Non-pigmented ciliary epithelial cell (primary cell): ENCODE measurements at places on chromosomes 4 and X.

DNA sequence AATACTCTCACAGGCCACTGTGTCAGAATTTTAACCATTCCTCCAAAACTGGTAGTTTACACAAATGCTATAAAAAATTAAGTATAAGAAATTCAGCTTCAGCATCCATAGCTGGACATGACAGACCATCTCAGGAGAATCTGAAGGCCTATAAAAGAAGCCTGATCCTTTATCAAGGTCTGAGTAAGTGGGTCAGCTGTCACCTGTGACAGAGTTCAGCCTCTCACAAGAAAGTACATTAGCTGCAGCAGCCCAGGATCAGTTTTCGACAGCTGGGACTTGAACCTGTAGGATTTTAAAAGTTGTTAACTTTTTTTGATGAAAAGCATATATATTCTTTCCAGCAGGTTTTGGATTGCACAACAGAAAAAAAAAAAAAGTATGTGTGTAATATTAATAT lies 60.7 kb downstream of the PPP3CA start:
- DNase-seq = no peak

- no peak for DNase-seq
Observed at GRCh38 chrX:33138677-33139249, 72.6 kb downstream of the DMD start.

DNA sequence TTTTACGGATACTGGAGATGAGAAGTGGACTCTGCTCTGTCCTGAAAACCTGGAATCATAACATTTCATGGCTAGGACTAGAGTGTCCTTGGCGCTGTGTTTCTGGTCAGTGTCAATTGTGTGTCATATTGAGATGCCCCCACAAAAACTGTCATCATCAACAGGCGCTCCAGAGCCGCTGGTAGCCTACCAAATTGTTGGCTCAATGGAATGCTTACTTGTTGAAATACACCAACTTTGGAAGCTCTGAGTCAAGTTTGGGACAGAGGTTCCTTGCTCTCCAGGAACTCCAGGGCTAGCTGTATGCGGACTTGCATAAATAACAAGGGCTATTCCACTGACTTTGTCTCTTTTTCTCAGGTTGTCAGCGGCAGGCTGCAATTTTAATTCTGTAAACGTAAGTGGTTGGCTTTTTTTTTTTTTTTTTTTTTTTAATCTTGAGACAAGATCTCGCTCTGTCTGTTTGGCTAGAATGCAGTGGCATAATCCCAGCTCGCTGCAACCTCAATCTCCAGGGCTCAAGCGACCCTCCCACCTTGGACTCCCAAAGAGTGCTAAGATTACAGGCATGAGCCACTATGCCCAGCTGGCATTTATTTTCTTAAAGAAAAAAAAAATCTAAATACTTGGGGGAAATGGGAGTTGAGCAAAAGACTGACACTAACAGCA lies 871 bp upstream of the HPGD start:
- no peak for DNase-seq

- no peak for DNase-seq
Observed at GRCh38 chr4:11281720-11282119, 147.0 kb downstream of the HS3ST1 start.

- no peak for DNase-seq
Observed at GRCh38 chrX:39814391-39814790, 283.4 kb downstream of the BCOR start.

DNA sequence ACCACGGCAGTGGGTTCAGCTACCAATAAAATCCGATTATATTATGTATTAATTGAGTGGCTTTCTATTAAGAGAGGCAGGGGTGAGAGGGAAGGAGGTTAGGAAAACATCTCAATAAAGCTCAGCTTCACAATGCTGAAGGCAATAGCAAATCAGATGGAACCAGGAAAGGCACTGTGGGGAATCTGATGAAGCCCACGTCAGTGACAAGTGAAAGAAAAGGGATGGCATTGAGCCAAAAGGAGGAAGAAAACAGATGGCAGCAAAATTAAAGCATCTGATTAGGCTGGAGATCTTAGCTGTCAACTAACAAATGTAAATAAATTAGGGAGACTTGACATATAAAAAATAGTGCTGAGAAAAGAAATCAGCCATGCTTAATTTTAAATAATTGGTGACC lies 180.9 kb downstream of the RASL11B start:
- DNase-seq = no peak

DNA sequence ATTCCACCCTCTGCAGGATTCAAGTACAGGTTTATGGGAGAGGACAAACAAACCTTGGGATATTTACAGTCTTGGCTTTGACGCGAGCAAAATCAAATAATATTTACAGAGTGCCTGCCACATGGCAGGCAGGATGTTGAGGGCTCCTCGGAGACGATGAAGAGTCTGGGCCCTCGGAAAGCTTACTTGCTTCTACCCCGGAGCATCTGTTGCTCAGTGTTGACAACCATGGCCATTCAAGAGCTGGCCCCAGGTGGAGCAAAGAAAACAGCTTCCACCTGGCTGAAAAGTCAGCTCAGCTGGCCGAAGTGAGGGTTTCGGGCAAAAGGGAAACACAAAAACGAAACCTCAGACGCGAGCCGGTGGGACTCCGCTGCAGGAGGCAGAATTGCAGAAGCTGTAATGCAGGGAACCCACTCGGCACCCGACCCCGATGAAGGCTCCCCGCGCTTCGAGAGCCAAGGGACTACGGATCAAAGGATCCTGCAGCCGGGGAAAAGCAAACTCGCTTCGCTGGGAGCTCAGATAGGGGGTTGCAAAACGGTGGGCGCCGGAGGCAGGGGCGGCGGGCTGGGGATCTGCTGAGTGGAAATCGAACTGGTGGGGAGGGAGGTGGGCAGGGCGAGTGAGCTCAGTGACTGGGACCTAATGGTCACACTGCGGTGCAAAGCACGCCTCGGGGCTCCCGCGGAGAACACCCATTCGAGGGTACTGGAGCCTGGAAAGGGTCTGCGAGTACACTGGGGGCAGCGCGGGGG lies 805 bp downstream of the ATP8A1 start:
- no peak for DNase-seq

DNA sequence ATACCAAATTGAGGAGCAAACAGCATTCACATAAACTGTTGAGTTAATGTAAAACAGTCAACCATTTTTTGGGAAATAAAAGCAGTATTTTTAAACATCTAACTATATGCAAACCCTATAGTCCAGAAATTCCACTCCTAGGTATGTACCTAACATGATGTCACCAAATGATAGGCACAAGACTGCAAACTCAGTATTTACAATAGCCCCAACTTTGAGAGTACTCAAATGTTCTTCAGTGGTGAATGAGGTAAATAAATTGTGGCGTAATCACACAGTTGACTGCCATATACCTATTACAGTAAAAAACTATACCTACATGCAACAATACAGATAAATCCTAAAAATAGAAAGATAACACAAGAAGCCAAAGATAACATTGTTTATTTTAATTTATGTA lies 1243.8 kb upstream of the ADGRL3 start:
- DNase-seq = no peak

DNA sequence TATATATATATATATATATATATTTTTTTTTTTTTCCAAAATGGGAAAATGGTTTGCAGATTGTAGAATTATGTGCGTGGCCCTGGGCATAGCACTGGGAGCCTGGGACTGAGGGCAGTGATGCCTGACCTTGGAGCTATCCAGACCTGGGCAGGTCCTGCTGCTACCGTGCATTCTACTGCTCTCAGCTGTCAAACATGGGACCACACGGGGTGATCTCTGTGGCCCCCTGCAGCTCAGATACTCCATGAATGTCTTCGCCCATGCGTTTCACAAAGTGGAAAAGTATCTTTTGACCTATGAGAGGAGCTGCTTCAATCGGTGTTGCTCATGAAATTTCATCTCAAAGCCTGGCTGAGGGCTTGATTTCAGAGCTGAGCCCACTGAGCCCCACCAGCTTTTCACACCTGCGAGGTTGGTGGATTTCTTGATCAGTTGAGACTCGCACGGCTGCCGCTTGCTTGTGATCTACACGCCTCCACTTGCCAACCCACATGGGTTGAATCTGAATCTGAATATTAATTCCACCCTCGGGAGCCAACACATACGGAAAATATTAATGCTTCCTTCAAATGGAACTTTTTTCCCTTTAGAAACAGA lies 35.7 kb downstream of the ING2 start:
- no peak for DNase-seq

GRCh38 chr4:82797040-82797404 lies 1.6 kb downstream of the SCD5 start:
- DNase-seq = no peak

GRCh38 chr4:159447296-159447695 lies 344.4 kb downstream of the RAPGEF2 start:
- no peak for DNase-seq

DNA sequence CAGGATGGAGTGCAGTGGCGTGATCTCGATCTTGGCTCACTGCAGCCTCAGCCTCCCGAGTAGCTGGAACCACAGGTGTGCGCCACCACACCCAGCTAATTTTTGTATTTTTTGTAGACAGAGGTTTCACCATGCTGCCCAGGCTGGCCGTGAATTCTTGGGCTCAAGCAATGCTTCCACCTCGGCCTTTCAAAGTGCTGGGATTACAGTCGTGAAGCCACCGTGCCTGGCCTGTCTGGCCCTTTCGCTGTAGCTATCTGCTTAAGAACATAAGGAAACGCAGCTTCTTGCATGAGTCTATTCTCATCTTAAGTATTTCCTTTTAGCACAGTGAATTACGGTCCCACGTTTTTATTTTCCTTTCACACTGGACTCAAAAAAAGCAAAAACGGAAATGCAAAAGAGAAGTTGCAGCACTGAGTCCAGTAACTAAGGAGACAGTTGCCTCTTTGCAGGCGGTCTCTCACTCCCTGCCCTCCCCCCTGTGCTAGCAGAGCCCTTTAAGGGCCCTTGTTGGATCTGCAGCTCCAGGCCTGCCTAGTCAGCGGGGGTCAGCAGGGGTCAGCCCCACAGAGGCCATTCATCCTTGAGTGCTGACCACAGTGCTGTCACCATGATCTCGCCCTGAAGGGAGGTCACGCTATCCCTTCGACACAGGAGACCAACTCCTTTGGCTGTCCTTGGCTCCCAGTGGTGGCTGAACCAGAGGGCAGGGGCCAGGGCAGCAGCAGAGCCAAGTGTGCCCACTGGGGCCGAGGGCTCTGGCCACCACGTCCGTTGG lies 21.8 kb upstream of the TBC1D14 start:
- DNase-seq = no peak

DNA sequence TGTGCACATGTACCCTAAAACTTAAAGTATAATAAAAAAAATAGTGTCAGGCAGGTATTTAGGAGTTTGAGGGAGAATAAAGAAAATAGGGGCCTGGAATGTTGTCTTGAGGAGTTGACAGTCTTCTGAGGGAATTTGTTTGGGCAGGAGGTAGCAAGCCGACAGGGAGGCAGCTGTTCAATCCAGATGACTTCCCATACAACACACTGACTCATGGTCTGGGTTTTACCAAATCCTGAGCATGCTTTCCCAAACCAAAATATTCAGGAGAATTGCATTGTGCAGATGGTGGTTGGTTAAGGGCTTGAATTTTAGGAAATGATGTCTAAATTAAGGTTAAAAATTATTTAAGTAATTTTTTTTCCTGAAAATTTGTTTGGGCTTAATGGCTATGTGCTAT lies 430.0 kb downstream of the INPP4B start:
- DNase-seq = no peak

GRCh38 chrX:12118134-12118533 lies 20.1 kb upstream of the FRMPD4 start:
- DNase-seq = no peak

GRCh38 chr4:140497747-140498636 lies at the start of gene MGAT4D:
Gene MGAT4D (minus strand): TSS chr4:140498293. CDS start chr4:140498222, 71 bp downstream.
- DNase-seq = no peak

GRCh38 chr4:144985531-144985930 lies 112.5 kb downstream of the ANAPC10 start:
- DNase-seq = no peak

DNA sequence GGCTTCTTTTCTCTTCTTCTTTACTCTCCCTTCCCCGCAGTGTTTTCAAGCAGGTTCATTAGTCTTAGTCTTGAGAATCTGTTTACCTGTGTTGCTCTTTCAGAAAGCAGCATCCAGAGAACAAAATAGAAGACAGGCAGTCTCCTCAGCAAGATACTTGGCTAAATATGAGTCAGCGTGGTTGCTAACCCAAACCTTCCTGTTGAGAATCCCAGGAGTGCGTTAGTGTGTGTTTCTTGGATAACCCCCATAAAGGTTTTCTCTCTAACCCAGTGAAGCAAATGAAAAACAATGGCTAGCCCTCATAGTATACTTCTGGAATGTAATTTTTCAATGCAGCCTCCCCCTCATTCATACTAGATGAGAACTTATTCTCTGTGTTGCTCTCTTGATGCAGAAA lies 41.1 kb downstream of the BMPR1B start:
- DNase-seq = peak; percentile 8

GRCh38 chrX:115437841-115438595 lies 123.0 kb upstream of the PLS3 start:
- DNase-seq = no peak

GRCh38 chr4:55910140-55910539 lies 38.6 kb upstream of the CEP135 start:
- DNase-seq = peak; percentile 41

- no peak for DNase-seq
Observed at GRCh38 chr4:42359711-42360110, 37.6 kb upstream of the SHISA3 start.

- DNase-seq = no peak
Observed at GRCh38 chr4:16764622-16765021, 133.8 kb downstream of the LDB2 start.

DNA sequence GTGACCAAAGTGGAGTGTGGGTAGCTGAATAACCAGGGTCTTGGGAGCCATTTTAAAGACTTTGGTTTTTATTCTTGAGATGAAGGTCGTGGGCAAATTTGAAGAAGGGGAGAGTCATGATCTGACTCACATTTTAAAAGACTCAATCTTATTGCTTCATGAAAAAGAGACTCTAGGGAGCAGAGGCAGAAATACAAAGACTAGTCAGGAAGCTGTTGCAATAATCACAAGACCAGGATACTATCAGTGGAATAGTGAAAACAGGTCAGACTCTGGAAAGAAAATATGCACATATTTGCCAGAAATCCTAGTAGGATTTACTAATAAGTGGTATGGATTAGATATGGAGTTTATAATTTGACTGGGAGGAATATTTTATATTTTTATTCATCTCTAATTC lies 448.4 kb downstream of the RAPGEF2 start:
- DNase-seq = no peak

DNA sequence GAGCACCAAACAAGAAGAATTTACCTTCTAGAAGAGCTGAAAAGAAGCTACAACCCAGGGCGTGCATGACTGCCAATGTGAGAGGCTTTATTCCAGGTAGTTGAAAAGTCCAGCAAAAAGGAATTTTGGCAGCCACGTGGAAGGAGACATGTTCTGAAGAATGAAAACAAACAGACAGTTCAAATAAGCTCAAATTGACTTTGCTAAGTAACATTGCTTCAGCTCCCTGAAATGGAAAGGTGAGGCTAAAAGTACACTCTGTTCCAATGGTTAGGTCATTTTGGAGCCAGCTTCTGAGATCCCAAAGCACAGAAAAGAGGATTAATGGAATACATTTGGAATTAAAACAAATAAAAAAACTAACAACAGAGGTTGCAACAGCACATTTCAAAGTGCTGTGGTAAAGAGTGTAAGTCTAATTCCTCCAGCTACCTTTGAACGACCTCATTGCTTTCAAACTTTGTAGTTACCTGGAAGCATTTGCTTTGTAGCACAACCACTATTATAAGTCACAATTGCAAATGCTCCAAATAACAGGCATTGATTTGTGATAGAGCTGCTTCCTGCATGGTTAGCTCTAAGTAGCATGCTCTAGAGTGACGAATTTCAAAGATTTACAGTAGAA lies 405.3 kb upstream of the EDA2R start:
- no peak for DNase-seq
